SHP77 (cell line): ENCODE measurements at places on chromosomes 3 and 15.

DNA sequence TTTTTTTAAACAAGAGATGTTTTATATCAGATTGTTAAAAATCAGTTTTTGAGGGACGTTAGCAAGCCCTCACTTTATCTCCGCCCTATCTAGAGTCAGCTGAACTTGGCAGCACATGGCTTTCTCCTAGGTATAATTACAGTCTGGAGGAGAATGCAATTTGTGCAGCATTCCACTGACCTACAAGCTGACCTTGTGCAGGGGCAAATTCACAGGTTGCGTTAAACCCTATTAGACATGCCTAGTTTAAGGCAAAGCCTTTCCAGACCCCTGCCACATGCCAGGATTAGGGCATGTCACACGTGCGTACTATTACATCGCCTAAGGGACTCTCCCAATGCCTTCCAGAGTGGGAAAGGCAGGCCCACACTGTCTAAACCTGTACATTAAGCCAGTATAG, 224.0 kb downstream of the GREM1 start:
- DNase-seq = no peak

- no peak for DNase-seq
Measured at GRCh38 chr3:47406762-47407149, 25.9 kb downstream of the PTPN23 start.

- peak; percentile 7 for DNase-seq
Measured at GRCh38 chr3:194782698-194783404, 97.2 kb downstream of the FAM43A start.

GRCh38 chr15:72135719-72136118, 17.5 kb downstream of the SENP8 start:
- DNase-seq = no peak

- no peak for DNase-seq
Measured at GRCh38 chr3:55649554-55649953, 162.4 kb upstream of the WNT5A start.

- DNase-seq = no peak
Measured at GRCh38 chr3:156187146-156187769, 66.9 kb downstream of the KCNAB1 start.

- no peak for DNase-seq
Measured at GRCh38 chr3:110932567-110932966, 139.0 kb upstream of the NECTIN3 start.

DNA sequence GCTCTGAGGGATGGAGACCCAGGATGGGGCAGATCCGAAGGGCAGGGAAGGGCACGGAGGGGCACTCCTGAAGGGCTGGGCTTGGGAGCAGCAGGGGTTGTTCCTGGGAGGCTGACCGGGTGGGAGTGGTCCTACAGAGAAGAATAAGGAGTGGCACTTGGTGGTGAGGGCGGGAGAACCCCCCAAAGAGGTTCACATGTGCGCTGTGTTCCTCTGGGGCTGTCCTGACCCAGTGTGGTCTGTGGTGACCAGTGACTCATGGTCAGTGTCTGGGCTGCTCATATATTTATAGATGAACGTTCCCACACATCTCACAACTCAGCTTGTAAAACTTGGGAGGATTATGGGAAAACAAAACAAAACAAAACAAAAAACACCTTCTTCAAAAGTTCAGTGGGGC, 10.0 kb downstream of the TRPM1 start:
- no peak for DNase-seq

DNA sequence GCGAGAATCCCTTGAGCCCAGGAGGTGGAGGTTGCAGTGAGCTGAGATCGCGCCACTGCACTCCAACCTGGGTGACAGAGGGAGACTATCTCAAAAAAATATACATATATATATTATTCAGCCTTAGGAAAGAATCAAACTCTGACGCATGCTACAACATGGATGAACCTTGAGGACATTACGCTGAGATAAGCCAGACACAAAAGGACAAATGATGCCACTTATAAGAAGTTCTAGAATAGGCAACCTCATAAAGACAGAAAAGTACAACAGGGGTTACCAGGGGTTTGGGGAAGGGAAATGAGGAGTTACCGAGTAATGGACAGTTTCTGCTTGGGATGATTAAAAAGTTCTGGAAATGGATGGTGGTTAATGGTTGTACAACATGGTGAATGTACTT, 727 bp downstream of the PDHB start:
- DNase-seq = no peak

GRCh38 chr3:51777985-51778384, 1.1 kb downstream of the IQCF6 start:
- DNase-seq = peak; percentile 73

- DNase-seq = no peak
Measured at GRCh38 chr3:39108200-39108710, 775 bp downstream of the TTC21A start.

DNA sequence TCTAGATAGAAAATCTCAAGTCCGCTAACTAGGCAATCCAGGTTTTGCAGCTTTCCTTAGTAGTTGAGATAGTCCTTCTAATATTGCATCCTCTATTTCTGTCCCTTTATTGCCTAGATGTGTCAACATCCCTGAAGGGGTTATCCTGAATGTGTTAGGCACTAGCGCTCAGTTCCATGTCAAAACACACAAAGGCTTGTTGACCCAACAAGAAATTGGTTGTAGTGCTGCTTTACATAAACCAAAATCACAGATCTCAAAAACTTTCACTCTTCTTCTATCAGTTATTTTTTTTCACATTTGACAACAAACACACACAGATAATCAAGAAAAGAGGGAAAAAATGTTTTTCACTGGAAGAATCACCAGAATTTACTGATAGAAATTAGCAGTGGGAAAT, 51.4 kb upstream of the SOX2 start:
- no peak for DNase-seq

- DNase-seq = no peak
Measured at GRCh38 chr15:51093839-51094605, 684 bp downstream of the TNFAIP8L3 start.

GRCh38 chr3:113214917-113215595, 3.7 kb downstream of the BOC start:
- no peak for DNase-seq

DNA sequence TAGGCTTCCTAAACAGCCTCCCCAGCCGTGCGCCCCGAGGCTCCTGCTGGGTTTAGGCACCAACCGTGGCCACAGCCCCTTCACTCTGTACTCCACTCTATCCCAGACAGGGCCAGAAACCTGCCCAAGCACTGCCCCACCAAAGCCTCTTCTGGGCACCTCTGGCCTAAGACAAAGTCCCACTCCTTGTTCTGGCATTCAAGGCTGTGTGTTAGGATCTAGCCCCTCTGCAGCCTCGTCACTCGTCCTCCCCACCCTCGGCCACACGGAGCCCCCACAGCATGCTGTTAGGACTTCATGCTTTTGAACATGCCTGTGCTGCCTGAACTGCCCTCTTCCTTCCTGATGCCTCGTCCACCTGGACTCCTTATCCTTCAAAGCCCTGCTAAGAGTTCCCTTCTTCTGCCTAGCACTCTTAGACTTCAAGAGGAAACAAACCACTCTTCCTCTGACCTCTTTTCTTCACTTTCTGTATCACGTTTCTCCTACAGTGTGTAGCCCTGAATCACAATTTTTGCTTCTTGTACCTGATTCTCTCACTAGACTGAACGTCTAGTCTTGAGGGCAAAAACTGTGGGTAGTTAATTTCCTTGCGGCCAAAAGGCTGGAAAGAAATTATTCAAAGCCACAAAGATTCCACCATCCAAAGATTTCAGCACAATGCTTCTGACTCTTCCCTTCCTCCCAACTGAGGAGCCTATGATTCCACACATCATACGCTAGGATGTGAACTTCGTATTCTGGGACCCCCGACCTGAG, 28.6 kb downstream of the WNT7A start:
- no peak for DNase-seq

- DNase-seq = no peak
Measured at GRCh38 chr3:33942483-33943150, 144.2 kb downstream of the PDCD6IP start.

- no peak for DNase-seq
Measured at GRCh38 chr15:82933576-82933975, 18.9 kb downstream of the HOMER2 start.

GRCh38 chr3:197202694-197203093, 95.7 kb downstream of the DLG1 start:
- no peak for DNase-seq

DNA sequence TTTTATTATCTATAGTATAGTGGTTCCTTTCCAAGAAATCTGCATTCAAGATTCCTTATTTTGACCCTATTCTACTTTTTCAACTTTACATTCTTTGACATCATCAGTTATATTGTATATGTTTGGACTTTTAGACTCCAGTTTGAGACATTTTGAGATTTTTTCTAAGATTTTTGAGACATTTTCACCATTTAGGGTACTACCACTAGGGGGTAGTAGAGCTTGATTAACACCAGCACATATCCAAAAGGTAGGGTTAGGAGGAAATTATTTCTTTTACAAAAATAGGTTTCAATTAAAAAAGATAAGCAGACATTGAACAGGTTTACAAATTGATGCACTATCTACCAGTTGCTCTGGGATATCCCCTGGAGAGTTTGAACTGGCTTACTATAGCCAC, 262.5 kb downstream of the SCAPER start:
- no peak for DNase-seq

DNA sequence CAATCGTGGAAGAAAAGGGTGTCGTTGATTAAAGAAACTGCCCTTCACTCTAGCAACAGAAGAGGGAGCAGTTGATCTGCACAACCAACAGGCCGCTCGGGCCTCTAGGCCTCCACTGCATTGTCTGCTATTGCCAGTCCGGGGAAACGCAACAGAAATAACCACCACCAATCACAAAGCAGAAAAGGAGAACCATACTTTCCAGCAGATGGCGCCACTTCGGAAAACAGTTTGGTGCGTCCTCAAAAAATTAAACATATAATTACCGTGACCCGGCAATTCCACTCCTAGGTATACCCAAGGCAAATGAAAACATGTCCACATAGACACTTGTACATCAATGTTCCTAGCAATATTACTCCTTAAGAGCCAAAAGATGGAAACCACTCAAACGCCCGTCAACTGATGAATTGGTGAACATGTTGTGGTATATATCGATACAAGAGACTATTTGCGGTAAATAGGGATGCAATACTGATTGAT, 154.1 kb downstream of the TJP1 start:
- peak; percentile 89 for DNase-seq

DNA sequence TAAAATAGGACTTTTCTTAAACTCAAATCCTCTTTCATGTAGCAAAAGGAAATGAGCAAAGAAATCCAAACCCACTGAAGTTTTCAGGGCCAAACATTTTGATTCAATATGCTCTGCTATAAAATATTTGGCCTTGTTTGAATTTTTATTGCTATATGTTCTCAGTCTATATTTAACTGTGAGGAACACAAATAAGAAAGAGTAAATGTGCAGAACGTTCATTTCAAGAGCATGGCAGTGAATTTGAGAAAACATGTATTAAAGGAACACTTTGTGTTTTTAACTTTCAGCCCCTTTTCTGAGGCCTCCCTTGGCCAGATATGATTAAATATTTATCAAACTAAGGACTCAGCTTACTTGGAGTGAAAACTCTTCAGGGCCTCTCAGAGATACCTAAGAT, 124.7 kb upstream of the CCNL1 start:
- DNase-seq = no peak

DNA sequence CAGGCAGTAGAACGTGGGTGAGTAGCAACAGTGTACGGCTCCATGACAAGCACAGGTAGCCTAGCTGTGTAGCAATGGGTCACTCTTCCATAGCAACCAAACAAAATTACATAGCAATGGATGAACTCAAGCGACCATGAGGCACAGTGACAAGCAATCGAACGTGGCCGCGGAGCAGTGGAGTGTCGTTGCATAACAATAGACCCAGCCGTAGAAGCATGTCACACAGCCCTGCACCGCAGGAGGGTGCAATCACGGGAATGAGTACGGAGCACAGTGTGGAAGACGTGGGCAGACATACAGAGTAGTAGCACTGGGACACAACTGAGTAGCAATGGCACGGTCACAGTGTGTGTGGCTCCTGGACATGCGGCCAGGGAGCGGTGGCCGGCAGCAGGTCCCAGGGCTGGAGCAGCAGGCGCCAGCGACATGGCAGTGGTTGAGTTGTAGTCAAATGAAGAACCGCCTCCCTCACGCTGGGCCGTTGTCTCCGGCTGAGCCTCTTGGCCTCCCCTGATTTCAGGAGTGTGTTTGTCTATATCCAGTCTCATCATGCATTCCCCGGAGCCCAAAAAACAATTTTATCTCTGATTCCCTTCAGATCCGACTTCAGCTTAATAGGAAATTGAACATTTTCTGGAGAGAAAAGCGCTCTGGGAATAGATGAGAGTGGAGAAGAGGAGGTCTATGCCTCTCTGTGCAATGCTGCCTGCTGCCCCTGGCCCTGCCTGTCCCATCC, 64.1 kb downstream of the CCDC33 start:
- DNase-seq = no peak

- DNase-seq = no peak
Measured at GRCh38 chr15:73495181-73495580, 52.2 kb downstream of the REC114 start.

- no peak for DNase-seq
Measured at GRCh38 chr15:34434627-34435305, 2.8 kb downstream of the GOLGA8A start.

- DNase-seq = no peak
Measured at GRCh38 chr15:71511796-71512681, 298.3 kb upstream of the NR2E3 start.

GRCh38 chr3:100096866-100097265, 17.4 kb downstream of the FILIP1L start:
- DNase-seq = no peak

- no peak for DNase-seq
Measured at GRCh38 chr3:107904536-107905066, 186.2 kb downstream of the CD47 start.

- DNase-seq = peak; percentile 44
Measured at GRCh38 chr15:40906991-40907802, 12.9 kb downstream of the VPS18 start.

- DNase-seq = no peak
Measured at GRCh38 chr15:56794553-56795329, 61.4 kb upstream of the ZNF280D start.

- DNase-seq = no peak
Measured at GRCh38 chr3:166304584-166304983, 467.4 kb upstream of the BCHE start.

- DNase-seq = no peak
Measured at GRCh38 chr3:80697291-80697690, 929.5 kb upstream of the ROBO1 start.

DNA sequence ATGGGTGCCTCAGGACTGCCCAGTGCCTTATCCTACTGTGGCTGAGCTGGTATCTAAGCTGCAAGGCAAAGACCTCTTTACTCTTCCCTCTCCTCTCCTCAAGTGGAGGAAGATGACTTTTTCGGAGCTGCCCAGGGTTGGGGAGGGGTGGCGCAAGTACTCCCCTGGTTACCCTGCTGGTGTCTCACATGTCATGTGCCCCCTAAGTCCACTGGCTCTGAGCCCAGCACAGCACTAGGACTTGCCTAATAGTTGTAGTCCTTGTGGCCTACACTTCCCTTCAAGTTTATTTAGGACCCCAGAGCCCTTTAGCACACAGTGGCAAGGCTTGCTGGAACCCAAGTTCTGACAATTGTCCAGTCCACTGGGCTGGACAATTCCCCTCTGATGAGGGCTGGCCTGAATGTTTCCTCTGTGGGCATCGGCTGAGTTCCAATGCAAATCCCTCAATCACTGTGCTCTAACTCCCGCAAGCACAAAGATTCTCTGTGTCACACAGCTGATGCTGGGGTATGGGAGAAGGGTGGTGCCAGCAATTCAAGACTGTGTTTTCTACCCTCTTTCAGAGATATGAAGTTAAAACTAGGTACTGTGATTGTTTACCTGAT, 60.4 kb downstream of the UQCC5 start:
- DNase-seq = no peak
